Cardiac fibroblast (primary cell): ENCODE measurements at places on chromosomes 12 and 14.

- peak; percentile 94 for DNase-seq
Observed at GRCh38 chr12:77940011-77940423, 109.3 kb downstream of the NAV3 start.

- no peak for DNase-seq
Observed at GRCh38 chr14:49959822-49960408, 67.0 kb downstream of the ARF6 start.

- no peak for DNase-seq
Observed at GRCh38 chr14:93049315-93049714, 66.4 kb downstream of the ITPK1 start.

DNA sequence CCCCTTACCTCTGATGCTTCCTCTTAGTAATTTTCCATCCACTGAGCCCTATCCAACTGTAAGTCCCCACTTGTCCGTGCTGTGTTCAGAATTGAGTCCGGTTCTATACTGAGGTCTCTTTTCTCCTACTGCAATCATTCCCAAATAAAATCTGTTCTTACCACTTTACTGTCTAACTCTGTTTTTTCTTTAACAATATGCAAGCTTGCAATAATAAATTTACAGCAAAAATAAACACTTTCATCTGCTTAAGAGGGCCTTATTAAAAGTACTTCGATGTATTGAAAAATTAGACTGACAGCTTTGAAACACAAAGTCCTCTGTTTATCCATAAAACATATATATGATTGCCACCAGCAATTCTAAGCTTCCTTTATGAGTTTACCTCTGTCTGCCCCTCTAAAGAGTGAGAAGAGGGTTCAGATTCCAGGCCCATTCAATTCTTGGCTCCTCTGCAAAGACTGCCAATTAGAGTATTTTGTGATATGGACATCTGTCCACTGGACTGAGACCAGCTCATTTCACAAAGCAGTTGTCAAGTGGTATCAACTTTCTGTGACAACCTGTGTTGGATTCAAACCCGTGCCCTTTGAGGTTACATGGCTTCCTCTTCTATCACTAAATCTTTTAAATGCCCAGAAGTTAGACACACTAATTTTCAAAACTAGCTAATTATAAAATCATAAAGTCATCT lies 39.9 kb upstream of the G2E3 start:
- DNase-seq: no peak

GRCh38 chr14:95480109-95480886 lies 36.2 kb downstream of the SYNE3 start:
- peak; percentile 79 for DNase-seq

DNA sequence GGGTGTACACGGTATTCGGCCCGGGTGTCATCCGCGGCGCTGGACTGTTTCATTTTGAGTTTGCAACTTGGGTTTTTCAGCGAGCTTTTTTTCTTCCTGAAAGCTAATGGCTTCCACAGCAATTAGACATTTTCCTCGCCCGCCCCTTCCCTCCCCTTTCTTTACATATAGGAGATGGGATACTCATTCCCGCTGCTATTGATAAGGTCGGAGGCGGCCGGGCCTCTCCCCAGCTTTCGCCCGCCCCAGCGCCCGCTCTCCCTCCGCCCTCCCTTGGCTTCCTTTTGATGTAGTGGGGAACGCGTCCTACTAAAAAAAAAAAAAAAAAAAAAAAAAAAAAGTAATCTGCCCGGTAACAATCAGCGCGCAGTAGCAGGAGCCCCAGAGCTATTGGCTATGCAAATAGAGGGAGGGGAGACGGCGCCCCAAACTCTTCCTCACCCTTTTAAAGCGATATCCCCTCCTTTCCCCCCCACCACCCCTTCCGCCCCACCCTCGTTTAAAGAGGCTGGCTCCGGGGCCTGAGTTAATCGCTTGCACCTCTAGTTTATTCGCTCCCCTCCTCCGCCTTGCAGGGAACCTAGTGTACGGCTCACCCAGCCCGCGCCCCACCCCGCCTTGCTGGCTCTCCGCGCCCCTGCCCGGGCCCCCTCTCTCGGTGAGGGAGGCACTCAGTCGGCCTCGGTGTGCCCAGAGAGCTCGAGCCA lies 1.7 kb upstream of the CCND2 start:
- peak; percentile 64 for DNase-seq

- no peak for DNase-seq
Observed at GRCh38 chr14:24181371-24182077, 7.1 kb downstream of the IPO4 start.

- peak; percentile 39 for DNase-seq
Observed at GRCh38 chr12:4270831-4271716, 2.5 kb upstream of the CCND2 start.

- peak; percentile 70 for DNase-seq
Observed at GRCh38 chr12:45284096-45284901, 68.4 kb downstream of the ANO6 start.
